ENCODE measurements at places on chromosomes 3 and 15.
A peak's percentile ranks its signal among the peaks of the same experiment; 100 is the strongest.

DNA sequence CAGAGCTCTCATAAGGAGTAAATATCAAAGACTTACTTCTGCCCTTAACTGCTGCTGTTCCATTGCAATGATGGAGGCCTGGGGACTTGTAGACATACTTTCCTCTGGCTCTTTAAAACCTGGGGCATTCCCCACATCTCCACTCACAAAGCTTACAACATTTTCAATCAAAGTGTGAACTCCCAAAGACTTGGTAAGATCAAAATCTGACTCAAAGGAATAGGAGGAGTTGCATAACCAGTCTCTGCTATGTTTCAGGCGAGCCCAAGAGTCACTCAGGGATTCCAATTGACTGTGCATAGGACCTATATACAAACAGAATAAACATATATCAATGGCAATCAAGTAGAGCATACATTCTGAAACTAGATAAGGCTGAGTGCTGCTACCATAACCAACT lies 101.5 kb downstream of the FBXL22 start:
- H3K4me1 ChIP-seq = no peaks in the 10 kb centered on the region
- no peaks in the 10 kb centered on the region for H3K27me3 ChIP-seq
- H3K27ac ChIP-seq = no peak overlapping the region
- DNase-seq = no peak
- H3K36me3 ChIP-seq = peaks cover 34% of the 10 kb centered on the region
- no peak overlapping the region for H3K4me3 ChIP-seq

DNA sequence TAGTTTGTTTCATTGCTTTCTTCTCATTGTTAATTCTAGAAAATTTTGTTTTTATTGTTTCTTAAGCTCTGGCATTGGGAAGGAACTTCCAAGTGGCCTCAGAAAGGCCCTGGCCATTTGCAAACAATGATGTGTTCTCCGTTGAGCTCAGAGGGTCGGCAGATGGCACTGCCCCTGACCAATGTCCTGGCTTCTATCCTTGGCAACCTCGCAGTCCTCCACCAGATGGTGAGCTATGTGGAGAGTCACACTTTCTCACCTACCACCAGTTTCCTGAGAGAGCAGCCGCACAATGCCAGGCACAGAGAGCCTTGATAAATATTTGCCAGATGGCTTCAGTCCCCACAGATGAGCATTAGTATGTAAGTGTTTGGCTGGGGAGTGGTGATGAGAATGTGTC lies 343.7 kb downstream of the EPHB1 start:
- no peak overlapping the region for H3K27ac ChIP-seq
- no peak overlapping the region for H3K4me3 ChIP-seq
- no peaks in the 10 kb centered on the region for H3K36me3 ChIP-seq

DNA sequence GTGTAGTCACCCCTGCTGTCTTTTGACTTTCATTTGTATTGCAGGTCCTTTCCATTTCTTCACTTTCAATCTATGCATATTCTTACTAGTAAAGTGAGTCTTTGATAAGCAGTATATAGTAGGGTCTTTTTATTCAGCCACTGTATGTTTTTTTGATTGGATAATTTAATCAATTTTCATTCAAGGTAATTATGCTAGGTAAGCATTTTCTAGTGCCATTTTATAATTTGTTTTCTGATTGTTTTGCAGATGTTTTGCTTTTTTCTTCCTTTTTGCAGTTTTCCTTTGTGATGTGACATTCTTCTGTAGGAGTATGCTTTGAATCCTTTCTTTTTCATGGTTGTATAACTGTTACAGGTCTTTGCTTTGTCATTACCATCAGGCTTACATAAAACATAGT lies 504.3 kb upstream of the GBE1 start:
- no peaks in the 10 kb centered on the region for H3K4me1 ChIP-seq
- no peak overlapping the region for H3K4me3 ChIP-seq
- DNase-seq = no peak
- H3K27ac ChIP-seq = no peak overlapping the region
- no peaks in the 10 kb centered on the region for H3K27me3 ChIP-seq

DNA sequence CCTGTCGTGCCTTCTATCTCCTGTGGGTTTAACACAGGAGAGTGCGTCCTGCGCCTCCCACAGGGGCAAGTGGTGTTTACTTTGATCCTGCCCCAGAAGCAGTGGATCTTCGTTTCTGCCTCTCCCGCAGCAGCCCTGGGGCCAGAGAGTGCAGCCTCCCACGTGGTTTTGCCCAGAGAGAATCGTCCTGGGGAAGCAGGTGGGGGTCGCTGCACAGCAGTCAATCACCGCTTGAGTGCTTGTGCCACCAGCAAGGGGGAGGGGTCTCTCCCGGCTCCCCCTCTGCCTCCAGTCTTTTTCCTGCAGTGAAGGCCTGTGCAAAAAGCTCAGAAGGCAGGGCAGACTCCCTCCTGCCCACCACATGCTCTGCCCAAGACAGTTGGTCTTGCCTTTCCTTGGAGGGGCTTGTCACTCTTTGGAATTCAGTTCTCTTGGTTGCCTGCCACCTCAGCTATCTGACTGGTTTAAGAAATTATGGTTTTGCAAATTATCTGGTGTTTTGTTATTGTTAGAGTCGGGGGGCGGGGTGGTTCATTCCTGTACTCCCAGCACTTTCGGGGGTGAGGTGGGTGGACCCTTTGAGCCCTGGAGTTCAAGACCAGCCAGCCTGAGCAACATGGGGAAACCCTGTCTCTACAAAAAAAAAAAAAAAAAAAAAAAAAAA lies 26.9 kb downstream of the STOML1 start:
- no peaks in the 10 kb centered on the region for H3K36me3 ChIP-seq
- peak overlapping the region; percentile 24 for H3K27ac ChIP-seq
- H3K4me1 ChIP-seq = peaks cover 26% of the 10 kb centered on the region
- no peak for DNase-seq
- H3K4me3 ChIP-seq = peak overlapping the region; percentile 64
- H3K27me3 ChIP-seq = no peaks in the 10 kb centered on the region

- no peak overlapping the region for H3K27ac ChIP-seq
- H3K4me3 ChIP-seq = no peak overlapping the region
- no peak for DNase-seq
- H3K36me3 ChIP-seq = no peaks in the 10 kb centered on the region
Measured at GRCh38 chr3:70006089-70006488, 6.6 kb downstream of the SAMMSON start.

GRCh38 chr3:143000528-143000927 lies 842 bp upstream of the U2SURP start:
- peak overlapping the region; percentile 100 for H3K4me3 ChIP-seq
- H3K36me3 ChIP-seq = no peaks in the 10 kb centered on the region
- H3K27ac ChIP-seq = peak overlapping the region; percentile 95
- peaks cover 39% of the 10 kb centered on the region for H3K4me1 ChIP-seq
- DNase-seq = no peak

GRCh38 chr15:61118885-61119284 lies 110.2 kb downstream of the RORA start:
- no peaks in the 10 kb centered on the region for H3K36me3 ChIP-seq
- no peaks in the 10 kb centered on the region for H3K4me1 ChIP-seq
- no peak overlapping the region for H3K27ac ChIP-seq
- H3K4me3 ChIP-seq = no peak overlapping the region
- peaks cover 6% of the 10 kb centered on the region for H3K27me3 ChIP-seq

DNA sequence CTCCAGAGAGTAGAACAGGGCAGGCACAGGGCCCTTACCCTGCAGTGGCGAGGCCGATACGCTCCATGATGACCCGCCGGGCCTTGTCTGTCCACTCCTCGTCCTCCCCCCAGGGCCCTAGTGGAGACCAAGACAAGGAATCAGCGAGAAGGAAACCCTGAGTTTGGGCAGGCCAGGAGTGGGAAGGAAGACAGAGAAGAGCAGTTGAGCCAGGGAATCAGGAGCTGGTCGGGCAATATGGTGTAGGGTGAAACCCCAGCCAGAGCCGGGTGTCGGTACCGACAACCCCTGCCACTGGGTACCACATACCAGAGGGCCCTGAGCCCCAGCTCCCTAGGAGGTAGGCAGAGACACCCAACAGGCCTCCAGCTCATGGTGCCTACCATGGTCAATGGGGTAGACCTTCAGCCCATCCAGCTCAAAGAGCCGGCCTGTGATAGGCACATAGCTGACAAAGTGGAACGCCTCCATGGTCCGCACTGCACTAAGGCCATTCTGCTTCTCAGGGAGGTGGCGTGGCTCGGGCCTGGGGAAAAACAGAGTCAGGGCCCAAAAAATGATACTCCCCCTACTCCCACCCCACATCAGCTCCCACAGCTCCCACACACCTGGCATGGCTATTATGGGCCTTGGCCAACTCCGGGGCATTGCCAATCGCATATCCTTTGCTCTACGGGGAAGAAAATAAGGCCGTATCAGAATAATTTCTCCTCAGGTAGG lies 38.0 kb downstream of the SEMA3G start:
- peaks cover 62% of the 10 kb centered on the region for H3K36me3 ChIP-seq
- no peaks in the 10 kb centered on the region for H3K27me3 ChIP-seq
- peaks cover 30% of the 10 kb centered on the region for H3K4me1 ChIP-seq
- no peak overlapping the region for H3K4me3 ChIP-seq
- H3K27ac ChIP-seq = no peak overlapping the region

DNA sequence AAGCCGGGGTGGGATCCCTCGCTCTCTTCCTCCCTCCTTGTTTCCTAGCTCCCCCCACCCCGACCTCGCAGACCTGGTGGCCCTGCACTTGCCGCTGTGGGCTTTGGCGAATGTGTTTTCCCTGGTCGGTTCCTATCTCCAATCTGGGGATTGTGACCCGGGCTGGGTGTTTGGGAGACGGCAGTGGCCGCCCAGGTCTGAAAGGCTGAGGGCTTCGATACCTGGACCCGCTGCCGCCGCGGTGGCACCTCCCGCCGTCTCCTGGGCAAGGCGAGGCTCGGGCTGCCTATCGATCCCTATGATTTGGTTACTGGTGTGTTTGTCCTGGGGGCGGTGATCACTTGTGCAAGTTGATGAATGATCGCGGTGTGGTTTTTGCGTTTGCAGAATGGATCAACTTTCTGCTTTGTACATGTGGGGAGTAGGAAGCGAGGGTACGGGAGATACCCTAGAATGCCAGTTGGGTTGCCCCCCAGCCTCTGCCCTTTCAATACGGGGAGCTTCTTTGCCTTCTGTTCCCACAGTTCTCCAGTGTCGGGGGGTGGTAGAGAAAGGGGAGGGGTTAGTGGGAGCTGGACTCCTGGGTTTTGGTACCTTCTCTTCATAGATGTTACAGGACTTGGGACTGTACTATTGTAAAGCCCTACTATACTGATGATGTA lies 3.0 kb downstream of the BBX start:
- no peaks in the 10 kb centered on the region for H3K36me3 ChIP-seq
- H3K27me3 ChIP-seq = no peaks in the 10 kb centered on the region
- H3K4me3 ChIP-seq = peak overlapping the region; percentile 84
- H3K4me1 ChIP-seq = peaks cover 36% of the 10 kb centered on the region
- no peak for DNase-seq

DNA sequence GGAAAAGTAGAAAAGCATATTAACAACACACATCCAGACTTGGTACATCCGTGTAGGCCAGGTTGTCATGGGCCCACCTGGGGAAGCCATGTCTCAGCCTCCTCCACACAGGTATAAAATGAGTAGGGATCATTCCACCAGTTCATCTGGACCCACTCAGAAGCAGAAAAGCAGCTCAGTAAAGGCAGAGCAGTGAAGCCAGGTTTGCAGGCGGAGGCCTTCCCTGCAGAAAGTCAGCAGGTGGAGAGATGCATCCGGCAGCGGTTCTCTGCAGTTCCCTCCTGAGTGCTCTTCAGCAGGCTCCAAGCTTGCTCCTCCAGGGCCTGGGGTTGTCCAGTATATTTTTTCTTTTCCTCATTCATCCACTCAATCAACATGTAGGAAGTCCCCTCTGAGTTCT lies 22.1 kb downstream of the LOXL1 start:
- DNase-seq = no peak
- no peak overlapping the region for H3K4me3 ChIP-seq
- H3K27ac ChIP-seq = no peak overlapping the region
- H3K4me1 ChIP-seq = peaks cover 6% of the 10 kb centered on the region

DNA sequence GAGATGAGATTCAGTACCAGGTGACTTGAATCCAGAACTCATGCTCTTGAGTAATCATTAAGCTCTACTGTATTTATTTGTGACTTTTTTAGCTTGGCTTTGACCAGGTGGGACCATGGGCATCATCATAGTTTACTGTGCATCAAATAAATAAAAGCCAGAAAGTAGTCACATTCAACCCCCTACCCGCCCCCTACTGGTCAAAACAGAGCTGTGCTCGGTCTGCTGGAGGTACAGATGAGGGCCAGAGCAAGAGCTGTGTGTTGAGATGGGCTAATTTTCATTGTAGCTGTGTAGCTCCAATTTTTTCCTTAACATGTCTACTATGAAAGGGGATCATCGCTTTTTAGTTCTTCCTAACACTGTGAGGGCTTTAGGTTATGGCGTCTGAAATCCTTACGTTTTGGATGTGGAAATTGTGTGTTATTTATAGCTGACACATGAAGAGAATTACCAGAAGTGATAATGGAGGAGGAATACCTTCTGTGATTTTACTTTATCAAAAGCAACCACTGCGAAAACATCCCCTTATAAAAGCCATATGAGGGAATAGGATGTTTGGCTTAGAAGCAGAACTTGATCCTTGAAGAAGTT lies 375.1 kb downstream of the PTPRG start:
- no peak for DNase-seq
- no peaks in the 10 kb centered on the region for H3K36me3 ChIP-seq
- H3K4me3 ChIP-seq = no peak overlapping the region
- no peak overlapping the region for H3K27ac ChIP-seq
- no peaks in the 10 kb centered on the region for H3K4me1 ChIP-seq

GRCh38 chr15:96326328-96327154 lies 4.0 kb upstream of the NR2F2 start:
- H3K4me1 ChIP-seq = peaks cover 3% of the 10 kb centered on the region
- no peak overlapping the region for H3K4me3 ChIP-seq
- no peaks in the 10 kb centered on the region for H3K36me3 ChIP-seq

- H3K36me3 ChIP-seq = no peaks in the 10 kb centered on the region
- H3K27me3 ChIP-seq = no peaks in the 10 kb centered on the region
- H3K27ac ChIP-seq = no peak overlapping the region
- no peaks in the 10 kb centered on the region for H3K4me1 ChIP-seq
- DNase-seq = no peak
Measured at GRCh38 chr3:109033000-109033660, 79.5 kb upstream of the GUCA1C start.

All from CD4-positive, alpha-beta memory T cell (primary cell).